ENCODE measurements at places on chromosomes 1 and 21. TPM values are rescaled to one million over a fixed set of nuclear protein-coding genes. Genes with fewer than 3 reads are reported as not detected.

The PADI2 gene
- total RNA-seq = 0.23 TPM

The PRDM16 gene
- not detected for total RNA-seq

The DCST1 gene
- total RNA-seq = not detected

The NPL gene
- 1.8 TPM for total RNA-seq

The TCEA3 gene
- 1.3 TPM for total RNA-seq

The AVPR1B gene
- total RNA-seq = not detected

The SEMA4A gene
- total RNA-seq = 14.5 TPM

The CSF3R gene
- total RNA-seq = not detected

The ACTL8 gene
- not detected for total RNA-seq

All from activated CD8-positive, alpha-beta memory T cell treated with anti-CD3 and anti-CD28 coated beads, Interleukin-2, amount 10 ng/mL, durations not matched to agents 7 days and 5 days (primary cell).